ENCODE measurements at places on chromosomes 2 and 18.

GRCh38 chr2:20216130-20217025 is 8.6 kb downstream of the SDC1 start:
- DNase-seq, result no peak

DNA sequence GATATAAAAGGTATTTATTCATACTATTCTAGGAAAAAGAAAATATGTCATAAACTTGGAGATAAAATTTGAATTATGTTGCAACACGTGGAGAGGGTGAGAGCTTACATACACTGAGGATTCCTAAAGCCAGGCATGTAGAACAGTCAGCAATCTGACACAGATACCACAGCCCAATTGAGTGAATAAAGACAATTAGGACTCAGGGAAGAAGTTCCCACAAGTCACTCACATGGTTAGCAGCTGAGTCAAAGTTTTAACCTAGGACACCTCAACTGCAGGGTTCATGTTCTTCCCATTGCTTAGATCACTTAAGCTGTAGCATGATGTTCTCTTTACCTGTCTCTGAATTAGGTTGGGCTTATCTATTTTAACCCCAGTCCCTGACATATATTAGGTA is 189.5 kb downstream of the CMPK2 start:
- DNase-seq, result no peak

DNA sequence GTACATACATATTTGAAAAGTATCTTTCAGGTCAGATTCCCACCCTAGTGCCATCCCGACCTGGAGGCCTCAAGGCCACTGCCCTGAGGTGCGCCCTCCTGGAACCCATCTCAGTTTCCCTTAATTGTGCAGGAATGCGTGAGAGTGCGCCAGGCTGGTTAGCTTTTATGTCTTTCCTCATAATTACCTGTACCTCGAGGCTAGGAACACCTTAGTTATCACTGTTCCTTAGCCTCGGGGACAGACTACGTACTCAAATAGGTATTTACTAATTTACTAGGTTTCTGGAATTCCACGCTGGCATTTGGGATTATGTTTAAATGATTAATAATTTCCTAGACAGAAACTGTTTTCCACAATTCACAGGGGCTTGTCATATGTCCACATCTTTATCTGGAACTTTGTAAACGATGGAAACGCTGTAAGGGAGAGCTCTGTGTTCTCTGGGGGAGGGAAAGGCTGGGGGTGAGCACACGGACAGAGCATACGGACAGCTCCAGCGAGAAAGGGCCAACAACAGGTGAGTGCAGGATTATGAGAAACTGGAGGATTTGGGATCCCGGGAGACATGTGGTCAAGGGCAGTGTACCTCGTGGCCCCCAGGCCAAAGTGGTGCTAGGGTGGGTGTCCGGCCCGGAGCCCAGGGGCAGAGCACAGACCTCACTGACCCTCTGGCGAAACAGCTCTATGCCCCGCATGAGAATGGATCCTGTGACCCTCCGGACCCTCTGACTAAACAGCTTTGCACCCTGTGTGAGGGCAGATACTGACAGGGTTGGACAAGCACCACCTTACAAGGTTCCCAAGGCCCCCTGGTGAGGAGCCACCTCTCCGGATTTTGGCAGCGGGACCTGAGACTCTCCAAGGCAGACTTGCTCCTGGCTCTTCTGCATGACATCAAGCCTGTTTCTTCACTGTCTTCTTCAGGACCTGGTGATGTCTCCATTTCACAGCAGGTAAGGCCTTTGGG is 102.0 kb upstream of the PXDN start:
- DNase-seq, result no peak

GRCh38 chr2:113981404-113982134 is 91.7 kb downstream of the ACTR3 start:
- DNase-seq, result no peak

- no peak for DNase-seq
These were observed 12.7 kb upstream of the SMAD4 start for GRCh38 chr18:51017140-51017879.

- no peak for DNase-seq
These were observed 79.9 kb downstream of the ANTXR1 start for GRCh38 chr2:69092857-69093256.

Measured in NCI-H1436 (cell line).